Stimulated activated CD8-positive, alpha-beta memory T cell treated with anti-CD3 and anti-CD28 coated beads, Interleukin-7, amount 100 ng/mL, for 1 hour (primary cell): ENCODE measurements at places on chromosomes 3 and 15.
A peak's percentile ranks its signal among the peaks of the same experiment; 100 is the strongest.

GRCh38 chr15:52162876-52163275, 28.3 kb downstream of the GNB5 start:
- DNase-seq, result no peak

DNA sequence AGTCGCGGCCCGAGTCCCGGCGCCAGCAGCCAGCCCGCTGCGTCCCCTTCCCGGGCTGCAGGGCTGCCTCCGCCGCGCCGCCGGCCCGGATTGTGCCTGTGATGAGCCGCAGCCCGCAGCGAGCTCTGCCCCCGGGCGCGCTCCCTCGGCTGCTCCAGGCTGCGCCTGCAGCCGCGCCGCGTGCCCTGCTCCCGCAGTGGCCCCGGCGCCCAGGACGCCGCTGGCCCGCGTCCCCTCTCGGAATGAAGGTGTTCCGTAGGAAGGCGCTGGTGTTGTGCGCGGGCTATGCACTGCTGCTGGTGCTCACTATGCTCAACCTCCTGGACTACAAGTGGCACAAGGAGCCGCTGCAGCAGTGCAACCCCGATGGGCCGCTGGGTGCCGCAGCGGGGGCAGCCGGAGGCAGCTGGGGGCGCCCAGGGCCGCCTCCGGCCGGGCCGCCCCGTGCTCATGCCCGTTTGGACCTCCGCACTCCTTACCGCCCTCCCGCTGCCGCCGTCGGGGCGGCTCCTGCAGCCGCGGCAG, 1.2 kb downstream of the CHST2 start:
- DNase-seq, result no peak

- no peak for DNase-seq
Measured at GRCh38 chr3:59116233-59116537, 66.4 kb upstream of the CFAP20DC start.

DNA sequence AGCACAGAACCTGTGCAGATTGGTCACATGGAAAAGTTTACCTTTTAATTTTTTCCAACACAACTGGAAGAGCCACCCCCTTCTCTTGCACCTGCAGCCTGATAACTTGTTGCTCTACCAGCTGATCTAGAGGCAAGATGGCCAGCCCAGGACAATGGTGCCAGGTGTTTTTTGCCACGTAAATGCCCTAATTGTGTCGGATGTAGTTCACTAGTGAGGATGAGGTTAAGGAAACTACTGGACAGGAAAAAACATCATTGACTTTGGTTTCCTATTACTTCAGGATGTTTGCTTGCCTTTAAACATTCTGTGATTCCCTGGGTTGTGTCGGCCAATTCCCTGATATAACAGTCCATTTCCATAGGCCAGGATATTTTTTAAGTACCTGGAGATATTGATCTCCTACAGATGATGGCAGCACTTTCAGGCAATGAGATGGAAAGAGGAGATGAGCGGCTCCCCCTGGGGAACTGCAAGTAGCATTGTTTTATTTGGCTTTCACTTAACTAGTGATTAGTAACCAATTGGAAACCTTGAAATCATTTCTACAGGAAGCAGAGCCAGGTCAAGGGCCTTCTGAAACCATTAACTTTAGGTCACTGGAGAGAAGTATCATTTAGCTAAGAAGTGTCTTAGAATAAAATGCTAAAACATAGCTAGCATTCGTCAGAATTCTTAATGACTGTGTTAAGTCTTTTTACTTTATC, 72.5 kb downstream of the OSBPL10 start:
- DNase-seq, result no peak

DNA sequence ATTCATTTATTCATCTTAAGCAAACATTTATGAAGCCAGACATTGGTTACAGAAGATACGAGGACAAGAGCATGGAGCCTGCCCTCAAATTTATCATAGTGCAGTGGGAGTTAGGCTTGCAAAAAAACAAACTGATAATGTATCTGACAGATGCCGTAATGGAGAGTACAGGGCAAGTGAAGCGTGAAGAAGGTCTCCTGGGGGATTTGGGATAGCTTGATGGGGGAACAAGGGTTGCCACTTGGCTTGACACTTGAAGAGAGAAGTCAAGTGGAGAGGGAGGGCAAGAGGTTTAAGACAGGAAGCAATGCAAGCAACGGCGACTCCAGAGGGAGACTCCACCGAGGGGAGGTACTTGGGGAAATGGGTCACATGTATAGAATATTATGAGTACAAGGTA, 129.3 kb downstream of the SSR3 start:
- DNase-seq, result no peak

DNA sequence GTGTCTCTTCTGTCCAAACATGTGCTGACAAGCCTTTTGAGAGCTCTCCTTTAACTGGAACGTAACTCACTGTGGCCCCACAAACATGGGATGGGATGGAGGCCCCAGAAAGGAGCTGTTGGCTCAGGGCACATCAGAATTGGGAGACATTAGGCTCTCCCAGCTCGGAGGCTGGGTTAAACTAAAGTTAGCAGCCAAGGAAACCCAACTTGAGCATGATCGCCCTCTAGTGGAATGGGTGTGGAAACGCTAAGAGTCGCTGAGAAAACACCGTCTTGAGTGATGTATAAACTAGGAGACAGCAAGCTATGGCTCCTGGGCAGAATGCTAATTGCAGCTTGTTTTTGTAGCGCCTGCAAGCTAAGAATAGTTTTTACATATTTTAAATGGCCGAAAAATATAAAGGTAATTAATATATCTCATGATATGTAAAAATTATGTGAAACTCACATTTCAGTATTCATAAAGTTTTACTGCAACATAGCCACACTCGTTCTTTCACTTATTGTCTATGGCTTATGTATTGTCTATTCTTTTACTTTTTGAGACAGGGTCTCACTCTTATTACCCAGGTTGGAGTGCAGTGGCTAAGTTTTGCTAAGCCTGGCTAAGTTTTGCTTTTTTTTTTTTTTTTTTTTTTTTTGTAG, 138.8 kb upstream of the HACD2 start:
- DNase-seq, result no peak

GRCh38 chr3:153881201-153881600, 240.0 kb upstream of the ARHGEF26 start:
- no peak for DNase-seq

GRCh38 chr3:107064405-107065060, 312.7 kb upstream of the CCDC54 start:
- peak; percentile 13 for DNase-seq

GRCh38 chr3:128073807-128074206, 21.6 kb downstream of the SEC61A1 start:
- DNase-seq, result no peak

DNA sequence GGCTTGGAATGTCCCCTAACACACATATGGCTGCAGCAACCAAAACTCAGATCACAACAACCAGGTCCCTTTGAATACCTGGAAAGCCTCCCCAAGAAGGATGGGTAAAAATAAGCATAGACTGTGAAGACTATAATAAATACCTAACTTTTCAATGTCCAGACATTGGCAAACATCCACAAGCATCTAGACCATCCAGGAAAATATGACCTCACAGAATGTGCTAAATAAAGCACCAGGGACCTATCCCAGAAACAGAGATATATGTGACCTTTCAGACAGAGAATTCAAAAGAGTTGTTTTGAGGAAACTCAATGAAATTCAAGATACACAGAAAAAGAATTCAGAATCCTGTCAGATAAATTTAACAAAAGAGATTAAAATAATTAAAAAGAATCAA, 109.2 kb downstream of the NEDD4 start:
- DNase-seq, result no peak

GRCh38 chr3:145191543-145191942, 969.4 kb downstream of the PLOD2 start:
- DNase-seq, result no peak

DNA sequence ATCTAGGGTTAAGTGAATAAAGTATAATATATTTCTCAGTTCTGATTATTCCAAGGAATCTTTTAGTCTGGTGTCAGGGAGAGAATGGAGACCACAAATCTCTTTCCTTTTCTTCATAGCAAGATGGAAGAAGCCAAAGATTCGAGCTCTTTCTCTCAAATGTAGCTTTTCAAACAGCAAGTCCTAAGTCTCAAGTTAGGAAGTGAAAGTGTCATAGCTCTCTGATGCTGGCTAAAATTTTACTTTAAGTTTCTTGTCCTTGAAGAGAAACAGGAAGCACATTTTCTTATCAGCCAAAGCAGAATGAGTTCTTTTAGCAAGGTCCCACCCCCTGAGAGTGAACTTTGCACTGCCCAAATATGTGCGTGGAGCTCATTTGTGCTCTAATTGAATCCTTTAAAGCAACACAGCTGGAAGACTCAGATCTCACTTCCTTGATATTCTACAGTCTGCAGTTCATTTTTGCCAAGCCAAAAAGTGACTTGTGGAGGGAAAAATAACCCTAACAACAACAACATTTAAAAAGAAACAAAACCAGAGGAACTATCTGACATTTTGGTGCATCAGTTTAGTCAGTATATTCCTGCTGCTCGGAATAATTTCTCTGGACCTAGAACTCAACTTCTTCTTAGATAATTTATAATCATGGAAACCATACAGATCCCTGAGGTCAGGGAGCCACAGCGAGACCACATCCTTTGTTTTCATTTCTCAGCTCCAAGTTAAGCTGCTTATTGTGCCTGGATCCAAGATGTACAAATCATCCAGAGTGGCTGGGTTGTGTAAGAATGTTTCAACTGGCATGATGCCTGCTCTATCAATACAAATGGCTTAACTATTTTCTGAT, 238.7 kb upstream of the P2RY1 start:
- no peak for DNase-seq

DNA sequence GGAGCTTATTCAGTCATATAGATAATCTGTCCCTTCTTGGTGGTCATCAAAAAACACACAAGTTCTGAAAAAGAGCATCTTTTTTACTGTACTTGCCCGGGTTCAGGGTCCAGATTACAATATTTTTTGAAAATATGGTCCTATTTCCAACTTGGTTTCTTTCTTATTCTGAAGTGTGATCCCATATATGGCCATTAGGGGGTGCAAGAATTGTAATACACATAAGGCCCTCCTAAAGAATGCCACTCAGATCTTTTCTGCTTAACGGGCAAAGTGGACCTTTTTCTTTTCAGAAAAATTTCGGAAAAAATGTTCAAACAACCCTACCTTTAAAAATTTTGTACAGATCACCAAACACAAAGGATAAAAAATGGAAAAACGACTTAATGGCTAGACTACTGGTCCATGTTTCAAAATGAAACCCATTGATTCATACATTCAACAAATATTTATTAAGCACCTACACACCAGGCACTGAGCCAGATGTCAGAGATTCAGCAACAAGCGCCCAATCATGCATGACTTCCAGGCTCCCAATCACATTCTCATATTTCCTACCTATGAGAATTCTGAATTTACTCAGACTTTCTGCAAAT, 102.0 kb upstream of the MYRIP start:
- no peak for DNase-seq

DNA sequence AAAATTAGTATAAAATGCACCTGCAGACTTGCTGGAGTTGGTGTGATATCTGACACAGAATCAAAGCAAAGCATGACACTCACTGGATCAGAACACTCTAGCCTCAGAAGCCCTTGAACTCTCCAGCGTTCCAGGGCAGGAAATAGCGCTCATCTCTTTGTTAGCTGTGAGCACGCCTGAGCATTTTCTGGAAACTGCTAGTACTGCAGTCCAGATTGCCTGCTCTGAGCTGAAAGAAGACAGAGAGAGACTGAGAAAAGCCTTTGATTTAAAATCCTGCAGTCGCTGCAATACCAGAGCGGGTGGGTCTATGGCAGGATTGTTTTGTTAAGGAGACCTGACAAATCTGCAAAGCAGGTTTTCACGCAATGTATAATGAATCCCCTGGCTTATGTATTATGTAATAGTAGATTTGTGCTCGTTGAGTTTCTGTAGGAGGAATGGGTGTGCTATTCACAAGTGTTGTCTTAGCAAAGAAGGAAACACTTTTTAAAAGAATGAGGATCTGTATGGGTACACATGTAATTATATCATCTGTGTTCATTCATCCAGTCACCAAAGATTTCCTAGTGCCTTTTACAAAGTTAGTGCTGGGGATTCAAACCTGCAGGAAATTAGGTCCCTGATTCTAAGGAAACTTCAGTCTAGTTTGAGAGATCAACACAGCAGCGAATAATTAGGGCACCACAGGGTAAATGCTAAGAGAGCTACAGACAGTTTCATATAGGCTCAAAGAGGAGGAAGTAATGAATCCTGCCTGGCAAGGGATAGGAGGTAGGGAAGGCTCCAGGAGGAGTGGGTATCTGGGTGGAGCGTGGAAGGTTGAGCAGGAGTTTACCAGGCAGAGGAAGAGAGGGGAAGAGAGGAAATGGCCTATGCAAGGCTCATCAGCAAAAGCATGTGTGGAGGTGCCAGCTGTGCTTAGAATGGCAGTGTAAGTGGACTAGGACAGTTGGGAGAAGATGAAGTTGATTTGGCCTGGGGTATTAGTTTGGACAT, 26.1 kb upstream of the MGLL start:
- no peak for DNase-seq

- DNase-seq, result no peak
Measured at GRCh38 chr15:38253351-38253781, 730 bp downstream of the SPRED1 start.

- no peak for DNase-seq
Measured at GRCh38 chr3:90134090-90134489, 1026.7 kb downstream of the EPHA3 start.

DNA sequence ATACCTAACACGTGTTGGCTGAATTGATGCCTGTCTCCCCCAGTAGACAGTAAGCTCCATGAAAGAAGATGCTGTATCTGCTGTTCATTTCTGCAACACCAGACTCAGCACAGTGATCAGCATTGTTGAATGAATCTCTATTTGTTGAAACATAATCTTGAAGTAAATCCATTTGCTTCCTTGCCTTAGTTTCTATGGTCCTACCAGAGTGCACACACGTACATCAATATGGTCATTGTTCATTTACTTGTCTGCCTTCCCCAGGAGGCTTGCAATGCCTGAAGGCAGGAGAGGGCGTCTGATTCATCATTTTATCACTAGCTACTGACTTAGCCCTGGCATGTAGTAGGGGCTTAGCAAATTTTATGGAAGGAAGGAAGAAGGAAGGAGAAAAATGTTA, 19.2 kb downstream of the RBP2 start:
- DNase-seq, result no peak

- DNase-seq, result no peak
Measured at GRCh38 chr3:107986505-107986904, 104.3 kb downstream of the CD47 start.

GRCh38 chr15:67979281-67979680, 74.8 kb upstream of the PIAS1 start:
- DNase-seq, result no peak

GRCh38 chr3:97821287-97821773, 481 bp upstream of the CRYBG3 start:
- peak; percentile 12 for DNase-seq

- no peak for DNase-seq
Measured at GRCh38 chr3:100041328-100041749, 73.0 kb downstream of the FILIP1L start.

GRCh38 chr3:116378077-116378476, 67.2 kb downstream of the LSAMP start:
- no peak for DNase-seq

DNA sequence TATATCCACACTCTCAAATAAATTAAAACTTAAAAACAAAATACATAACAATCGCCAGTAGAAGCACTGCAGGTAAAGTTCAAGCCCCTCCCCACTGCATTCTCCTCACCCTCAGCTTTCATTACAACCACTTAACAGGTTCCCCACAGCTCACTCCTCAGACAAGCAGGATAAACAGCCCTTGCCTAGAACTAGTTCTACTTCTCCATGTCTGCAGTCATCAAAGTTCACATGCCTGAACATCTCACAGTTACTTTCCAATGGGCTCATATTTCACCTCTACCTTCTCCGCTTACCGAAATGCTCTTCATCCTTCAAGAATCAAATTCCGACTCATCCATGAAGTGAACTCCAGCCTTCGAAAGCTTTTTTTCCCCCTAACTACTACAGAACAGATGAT, 4.1 kb downstream of the YEATS2 start:
- no peak for DNase-seq

- no peak for DNase-seq
Measured at GRCh38 chr15:22979238-22980188, 655 bp downstream of the CYFIP1 start.
